ENCODE measurements at places on chromosomes 6 and 20.
A peak's percentile ranks its signal among the peaks of the same experiment; 100 is the strongest.

DNA sequence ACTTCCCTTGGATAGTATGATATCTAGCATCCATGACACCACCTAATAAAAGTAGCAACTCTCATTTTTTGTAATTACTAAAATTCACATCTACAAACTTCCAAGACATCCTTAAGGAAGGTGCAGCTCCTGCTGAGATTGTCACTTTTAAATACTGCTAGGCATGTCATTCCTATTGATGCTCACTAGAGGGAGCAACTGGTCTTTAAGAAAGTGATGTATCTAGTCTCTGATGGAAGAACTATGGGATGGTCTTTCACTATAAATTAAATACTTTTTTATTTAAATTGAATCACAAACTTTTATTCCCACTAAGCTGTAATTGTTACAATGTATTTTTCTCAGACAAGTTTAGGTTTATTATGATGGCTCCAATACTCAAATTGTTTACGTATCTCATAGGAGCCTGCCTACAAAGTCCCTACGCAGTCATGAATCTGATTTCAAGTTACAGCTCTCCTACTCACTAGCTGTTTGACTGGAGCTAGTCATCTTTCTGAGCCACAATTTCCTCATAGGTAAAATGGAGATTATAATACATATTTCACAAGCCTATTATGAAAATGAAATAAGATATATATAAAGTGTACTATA is 8.1 kb upstream of the TSPYL1 start:
- peak; percentile 6 for DNase-seq

- DNase-seq = peak; percentile 55
These were observed 41.9 kb downstream of the FOXP4 start for GRCh38 chr6:41588111-41588510.

GRCh38 chr20:15154070-15154469 is 816.7 kb upstream of the FLRT3 start:
- DNase-seq = no peak

DNA sequence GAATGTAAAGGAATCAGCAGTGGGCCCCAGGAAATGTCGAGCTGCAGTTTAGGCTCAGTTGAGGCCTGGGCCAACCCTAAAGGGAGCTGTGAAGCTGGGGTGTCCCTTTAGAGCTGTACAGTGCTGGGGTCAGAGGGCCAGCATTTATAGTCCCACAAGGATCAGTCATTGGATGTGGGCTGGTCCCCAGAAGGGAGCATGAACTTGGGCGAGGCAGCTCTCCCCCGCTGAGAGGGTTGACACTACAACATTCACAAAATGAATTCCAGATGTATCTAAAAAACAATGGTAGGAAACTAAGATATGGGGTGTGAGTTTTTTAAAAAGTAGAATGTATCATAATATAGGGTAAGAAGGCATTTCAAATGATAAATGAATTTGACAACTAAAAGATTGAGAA is 29.7 kb upstream of the TMX4 start:
- no peak for DNase-seq

- no peak for DNase-seq
These were observed 159.1 kb downstream of the MTHFD1L start for GRCh38 chr6:151024597-151024996.

DNA sequence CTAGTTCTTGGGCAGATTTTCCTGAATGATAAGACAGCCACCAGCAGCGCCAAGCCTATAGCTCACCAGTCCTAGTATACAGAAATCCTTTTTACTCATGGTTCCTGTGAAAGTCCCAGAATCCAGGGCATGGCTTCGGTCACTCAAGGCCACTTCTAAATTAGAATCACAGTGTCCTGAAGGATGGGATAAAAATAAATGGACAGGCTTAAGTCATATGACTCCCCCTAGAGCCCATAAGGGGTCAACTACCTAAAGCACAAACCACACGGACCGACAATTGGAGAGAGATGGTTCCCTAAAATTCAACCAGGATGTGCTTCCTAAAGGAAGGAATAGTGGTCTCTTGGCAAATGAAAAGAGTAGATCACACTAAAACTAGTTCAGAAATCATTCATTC is 404.1 kb upstream of the PLCB4 start:
- DNase-seq = no peak

DNA sequence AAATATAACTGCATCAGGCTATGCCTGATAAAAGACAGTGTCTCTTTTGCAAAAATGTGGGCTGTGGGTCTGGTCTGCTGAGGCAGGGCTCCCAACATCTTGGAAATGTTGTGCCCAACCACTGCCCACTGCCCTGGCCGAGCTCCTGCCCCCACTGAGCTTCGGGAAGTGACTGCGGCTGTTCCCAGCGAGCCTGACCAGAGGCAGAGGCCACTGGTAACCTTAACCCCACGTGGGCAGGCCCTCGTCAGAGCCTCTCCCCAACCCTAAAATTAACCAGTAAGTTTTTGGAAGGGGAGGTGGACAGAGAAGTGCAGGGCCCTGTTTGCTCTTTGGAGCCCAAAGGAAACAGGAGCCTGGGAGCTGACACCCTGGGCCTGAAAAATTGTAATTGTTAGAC is 225.9 kb downstream of the MAFB start:
- no peak for DNase-seq

DNA sequence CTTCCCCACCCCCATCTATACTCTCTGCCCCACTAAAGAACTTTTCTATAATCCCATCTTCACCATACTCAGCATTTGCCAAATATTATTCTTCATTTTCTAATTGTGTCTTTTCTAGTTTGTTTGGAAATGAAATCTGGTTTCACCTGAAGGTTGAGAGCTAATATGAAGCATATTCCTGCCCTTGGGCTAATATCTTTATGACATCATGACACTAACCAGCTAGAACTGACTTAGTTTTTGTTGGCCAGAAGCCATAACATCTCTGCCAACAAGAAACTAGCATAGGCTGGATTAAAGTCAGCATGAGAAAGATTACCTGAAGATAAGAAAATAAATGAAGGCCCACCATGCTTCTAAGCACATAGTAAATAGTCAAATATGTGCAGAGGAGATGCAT is 16.7 kb downstream of the UNC5CL start:
- no peak for DNase-seq

- DNase-seq = no peak
These were observed 13.1 kb downstream of the JAG1 start for GRCh38 chr20:10660661-10661060.

DNA sequence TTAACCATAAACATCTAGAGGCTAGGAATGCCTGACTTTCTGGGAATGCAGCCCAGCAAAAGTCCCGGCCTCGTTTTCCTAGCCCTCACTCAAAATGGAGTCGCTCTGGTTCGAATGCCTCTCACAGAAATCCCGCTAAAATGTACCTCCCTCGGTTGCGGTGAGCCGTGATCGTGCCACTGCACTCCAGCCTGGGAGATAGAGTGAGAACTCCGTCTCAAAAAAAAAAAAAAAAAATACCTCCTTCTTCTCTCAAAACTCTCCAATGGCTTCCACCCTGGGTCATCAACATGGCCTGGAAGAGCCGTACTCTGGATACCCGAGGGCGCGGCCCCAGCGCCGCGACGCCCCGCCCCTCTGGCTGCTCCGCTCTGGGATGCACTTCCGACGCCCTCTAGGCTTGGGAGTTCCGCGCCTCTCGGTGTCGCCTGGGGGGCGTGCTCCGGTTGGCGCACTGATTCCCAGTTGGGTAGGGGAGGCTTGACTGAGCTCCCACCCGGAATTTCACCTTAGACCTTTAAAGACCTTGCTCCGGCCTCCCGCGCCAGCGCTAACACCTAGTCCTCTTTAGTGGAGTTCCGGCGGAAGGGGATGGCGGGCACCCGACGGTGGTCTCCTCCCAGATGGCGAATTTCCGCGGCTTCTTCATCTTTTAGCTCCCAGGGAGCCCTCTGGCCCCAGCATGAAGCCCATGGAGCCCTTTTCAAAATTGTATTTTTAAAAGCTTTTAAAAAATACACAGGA is 12.3 kb downstream of the HMGN4 start:
- DNase-seq = peak; percentile 77

DNA sequence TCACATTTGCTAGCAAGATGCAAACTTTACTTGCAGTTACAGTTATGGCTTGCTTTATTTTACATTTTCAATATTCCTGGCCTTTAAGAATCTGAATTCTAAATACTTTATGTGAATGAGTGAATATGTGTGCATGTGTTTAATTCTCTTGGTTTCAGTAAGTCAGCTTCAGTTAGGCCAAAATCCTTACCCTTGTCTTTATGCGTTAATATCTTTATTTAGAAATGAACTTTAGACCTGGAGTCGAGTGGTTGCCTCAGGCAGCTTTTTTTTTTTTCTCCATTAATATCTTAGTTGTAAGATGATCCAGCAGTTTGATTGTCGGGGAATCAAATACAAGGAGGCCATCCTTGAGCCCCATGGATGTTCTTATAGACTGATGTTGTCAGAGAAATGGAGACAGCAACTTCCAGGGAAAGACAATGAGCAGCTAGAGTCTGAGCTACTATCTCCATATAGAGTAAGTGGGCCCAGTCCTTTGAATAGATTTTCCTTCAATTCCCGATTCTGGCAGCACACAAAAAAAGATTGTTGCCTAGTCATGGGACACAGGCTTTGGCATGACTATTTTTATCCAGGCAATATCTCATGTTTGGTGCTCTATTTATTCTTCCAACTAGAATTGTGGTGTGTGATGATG is 398.0 kb downstream of the DHX35 start:
- no peak for DNase-seq

DNA sequence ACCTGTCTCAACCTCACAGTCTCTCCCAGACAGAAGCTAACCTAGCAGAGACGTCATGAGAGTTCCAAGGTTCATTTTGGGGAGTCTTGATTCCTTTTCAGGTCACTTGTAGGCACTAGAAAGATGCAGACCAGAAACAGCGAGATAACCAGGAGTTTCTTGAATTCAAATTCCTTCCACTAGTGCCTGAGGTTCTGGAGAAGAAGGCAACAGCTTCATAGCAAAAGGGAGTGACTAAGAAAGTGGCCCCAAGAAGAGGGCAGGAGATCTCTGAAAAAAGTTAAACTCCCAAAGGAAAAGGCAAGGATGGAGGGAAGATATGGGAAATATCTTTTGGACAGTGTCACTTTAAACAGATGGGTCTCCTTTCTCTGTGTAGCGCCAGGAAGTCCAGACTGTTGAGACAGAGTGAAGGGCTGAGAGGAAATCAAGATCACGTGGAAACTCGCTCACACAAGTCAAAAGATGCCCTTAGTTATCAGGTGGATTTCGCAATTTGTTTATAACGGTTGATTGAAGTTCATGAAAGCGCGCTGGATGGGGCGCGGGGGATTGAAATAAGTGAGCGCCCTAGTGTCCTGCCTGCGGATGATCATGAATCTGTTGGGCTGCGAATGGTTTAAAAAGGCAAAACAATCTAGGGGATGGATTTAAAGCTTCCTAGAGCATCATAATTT is 4.8 kb upstream of the PRSS16 start:
- DNase-seq = no peak

DNA sequence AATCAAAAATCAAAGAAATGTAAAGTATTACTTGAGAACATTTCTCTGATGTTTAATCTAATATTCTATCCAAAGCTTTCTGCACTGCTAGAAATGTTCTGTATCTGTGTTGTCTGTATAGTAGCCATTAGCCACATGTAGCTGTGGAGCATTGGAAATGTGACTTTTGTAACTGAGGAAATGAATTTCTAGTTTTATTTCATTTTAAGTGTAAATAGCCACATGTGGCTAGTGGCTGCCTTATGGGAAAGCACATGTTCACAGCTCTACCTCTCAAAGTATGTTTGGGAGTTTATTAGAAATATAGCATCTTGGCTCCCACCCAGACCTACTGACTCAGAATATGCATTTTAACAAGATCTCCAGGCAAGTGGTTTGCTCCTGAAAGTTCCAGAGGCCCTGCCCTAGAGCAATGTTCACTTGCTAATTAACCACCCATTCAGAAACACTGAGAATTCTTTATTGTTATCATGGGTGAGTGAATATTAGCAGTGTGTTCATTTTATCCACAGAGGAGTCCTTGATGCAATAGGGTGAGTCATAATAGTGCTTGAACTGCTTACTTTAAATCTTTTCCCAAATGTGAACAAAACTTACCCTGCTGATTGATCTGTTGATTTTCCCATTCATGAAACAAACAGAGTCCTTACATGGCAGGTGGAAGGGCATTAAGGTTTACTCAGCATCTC is 282.7 kb downstream of the PLCB1 start:
- DNase-seq = no peak

DNA sequence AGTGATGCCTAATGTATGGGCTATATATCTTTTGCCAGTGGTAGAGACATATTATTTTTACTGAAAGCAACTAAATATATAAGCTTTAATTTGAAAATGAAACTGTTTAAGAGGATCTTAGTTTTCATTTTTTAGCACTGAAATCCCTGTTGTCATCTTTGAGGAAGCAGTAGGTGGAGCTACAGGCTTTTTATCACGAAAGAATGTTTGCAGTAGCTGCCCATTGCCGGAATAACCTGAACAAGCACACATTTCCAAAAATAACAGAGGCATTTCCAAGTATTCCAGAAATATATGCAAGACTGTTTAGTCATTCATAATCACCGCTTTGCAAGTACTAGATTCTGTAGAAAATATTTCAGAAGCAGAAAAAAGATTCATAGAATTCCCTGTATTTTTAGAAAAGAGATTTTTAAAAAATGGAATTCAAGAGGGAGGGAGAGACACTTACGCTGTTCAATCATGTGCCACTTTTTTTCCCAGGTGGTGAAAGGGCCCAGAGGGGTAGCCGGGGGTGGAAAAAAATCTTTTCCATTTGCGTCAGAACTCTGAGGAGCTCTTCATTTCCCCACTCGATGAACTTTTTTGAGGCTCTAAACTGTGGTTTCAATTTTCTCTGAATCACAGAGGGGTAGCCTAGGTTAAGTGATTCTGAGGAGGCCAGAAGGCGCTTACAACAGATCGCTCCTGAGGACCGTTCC is 142.5 kb upstream of the FERMT1 start:
- peak; percentile 20 for DNase-seq

DNA sequence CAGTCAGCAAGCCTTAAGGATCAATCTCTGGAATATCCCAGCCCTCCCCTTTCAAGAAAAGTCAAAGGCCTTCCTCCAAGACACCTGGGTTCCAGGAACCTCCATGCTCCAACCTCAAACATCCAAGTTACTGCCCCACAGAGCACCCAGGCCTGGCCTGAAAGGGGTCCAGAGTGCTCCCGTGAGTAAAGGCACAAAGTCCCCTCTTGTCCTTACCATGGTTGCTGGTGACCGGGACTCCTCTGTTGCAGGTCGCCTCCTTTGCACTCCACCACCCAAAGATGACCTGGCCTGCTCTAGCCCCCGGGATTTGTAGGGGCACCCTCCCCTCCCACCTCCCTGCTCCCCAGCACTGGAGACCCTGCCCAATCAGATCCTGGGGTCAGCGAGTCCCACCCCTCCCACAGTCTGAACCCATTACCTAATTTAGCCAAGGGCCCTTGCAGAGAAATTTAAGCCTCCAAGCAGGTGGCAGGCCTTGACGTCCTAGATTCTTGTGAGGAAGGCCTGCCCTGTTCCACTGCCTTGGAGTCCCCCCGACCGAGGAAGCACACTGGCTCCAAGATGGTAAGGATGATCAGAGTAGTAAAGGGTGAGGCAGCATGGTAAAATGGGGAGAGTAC is at the start of gene TNNC2:
TNNC2 (minus strand) TSS at position 283 of the 623 bp plus-strand sequence; CDS start at position 219, 64 bp downstream.
- no peak for DNase-seq
